ENCODE measurements at places on chromosomes 5 and 9. TPM values are rescaled to one million over a fixed set of nuclear protein-coding genes. Genes with fewer than 3 reads are reported as not detected.

DNA sequence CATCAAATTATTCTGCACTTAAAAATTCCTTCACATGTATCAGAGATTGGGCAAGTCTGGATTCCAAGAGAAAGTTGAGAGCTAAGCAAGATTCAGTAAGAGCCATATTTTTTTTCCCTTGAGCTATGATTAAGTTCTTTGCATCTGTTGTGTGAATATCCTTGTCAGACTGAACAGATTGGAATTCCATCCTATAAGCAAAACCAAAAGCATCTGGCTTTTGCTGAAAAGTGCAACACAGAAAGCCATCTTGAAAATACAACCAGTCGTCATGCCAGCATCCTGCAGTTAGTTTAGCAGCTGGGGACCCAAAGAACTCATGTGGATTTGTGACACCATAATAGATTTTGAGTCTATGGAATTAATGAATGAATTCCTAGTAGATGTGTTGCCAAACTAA is 316.9 kb downstream of the MTRR start:
- H3K4me1 ChIP-seq = no peaks in the 10 kb centered on the region
- no peak for DNase-seq
- no peaks in the 10 kb centered on the region for H3K36me3 ChIP-seq
- no peak overlapping the region for H3K27ac ChIP-seq

- peaks cover 4% of the 10 kb centered on the region for H3K36me3 ChIP-seq
- no peak for DNase-seq
- H3K4me3 ChIP-seq = no peak overlapping the region
- no peaks in the 10 kb centered on the region for H3K27me3 ChIP-seq
- H3K27ac ChIP-seq = no peak overlapping the region
- H3K4me1 ChIP-seq = peaks cover 1% of the 10 kb centered on the region
These were observed 157.9 kb upstream of the RASA1 start for GRCh38 chr5:87109746-87110145.

GRCh38 chr5:91632871-91633270 is 249.8 kb upstream of the ARRDC3 start:
- DNase-seq = no peak

DNA sequence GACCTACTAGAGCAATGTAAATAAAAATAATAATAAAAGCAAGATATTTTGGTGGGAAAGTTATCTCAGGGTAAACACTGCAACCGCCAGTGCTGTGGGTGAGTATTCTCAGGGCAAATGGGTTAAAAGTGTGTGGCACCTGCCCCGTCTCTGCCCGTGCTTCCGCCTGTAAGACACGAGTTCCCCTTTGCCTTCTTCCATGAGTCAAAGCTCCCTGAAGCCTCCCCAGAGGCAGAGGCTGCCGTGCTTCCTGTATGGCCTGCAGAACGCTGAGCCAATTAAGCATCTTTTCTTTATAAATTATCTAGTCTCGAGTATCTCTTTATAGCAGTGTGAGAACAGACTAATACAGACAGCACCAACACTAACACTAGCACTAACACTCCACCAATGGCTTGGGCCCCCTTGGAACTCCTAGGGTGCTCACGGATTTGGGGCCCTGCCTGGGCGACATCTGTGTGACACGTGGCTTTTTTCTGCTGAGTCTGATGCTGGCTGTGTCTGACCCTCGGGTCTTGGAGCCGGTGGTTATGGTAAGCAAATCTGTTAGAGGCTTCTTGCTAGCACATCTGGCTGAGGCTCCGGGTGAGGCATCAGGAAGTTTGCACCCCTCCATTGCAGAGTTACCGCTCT is 10.6 kb downstream of the PLEKHG4B start:
- no peaks in the 10 kb centered on the region for H3K4me1 ChIP-seq
- no peak for DNase-seq
- peaks cover 2% of the 10 kb centered on the region for H3K27me3 ChIP-seq
- H3K36me3 ChIP-seq = no peaks in the 10 kb centered on the region
- no peak overlapping the region for H3K27ac ChIP-seq
- no peak overlapping the region for H3K4me3 ChIP-seq

- H3K36me3 ChIP-seq = peaks cover 1% of the 10 kb centered on the region
- no peak for DNase-seq
These were observed 7.8 kb downstream of the ANGPTL2 start for GRCh38 chr9:127114606-127115005.

DNA sequence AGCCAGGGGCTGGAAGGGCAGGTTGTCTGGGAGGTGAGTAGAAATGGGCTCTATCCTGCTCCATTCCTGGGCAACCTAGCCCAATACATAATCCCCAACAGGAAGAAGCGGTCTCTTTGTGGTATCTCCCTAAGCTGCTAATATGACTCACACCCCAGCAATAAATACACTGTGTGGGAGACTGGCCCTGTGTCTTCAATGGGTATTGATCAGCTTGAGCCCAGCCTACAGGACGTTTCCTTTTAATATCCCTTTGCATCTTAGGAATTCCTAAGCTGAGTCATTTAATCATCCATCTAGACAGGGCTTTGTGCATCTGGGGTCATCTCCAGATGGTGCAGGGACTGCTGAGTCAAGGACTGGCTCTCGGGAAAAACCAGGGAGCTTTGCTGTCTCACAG is 207.0 kb upstream of the PANK3 start:
- no peak overlapping the region for H3K27ac ChIP-seq
- no peak for DNase-seq
- no peaks in the 10 kb centered on the region for H3K36me3 ChIP-seq
- no peak overlapping the region for H3K4me3 ChIP-seq

DNA sequence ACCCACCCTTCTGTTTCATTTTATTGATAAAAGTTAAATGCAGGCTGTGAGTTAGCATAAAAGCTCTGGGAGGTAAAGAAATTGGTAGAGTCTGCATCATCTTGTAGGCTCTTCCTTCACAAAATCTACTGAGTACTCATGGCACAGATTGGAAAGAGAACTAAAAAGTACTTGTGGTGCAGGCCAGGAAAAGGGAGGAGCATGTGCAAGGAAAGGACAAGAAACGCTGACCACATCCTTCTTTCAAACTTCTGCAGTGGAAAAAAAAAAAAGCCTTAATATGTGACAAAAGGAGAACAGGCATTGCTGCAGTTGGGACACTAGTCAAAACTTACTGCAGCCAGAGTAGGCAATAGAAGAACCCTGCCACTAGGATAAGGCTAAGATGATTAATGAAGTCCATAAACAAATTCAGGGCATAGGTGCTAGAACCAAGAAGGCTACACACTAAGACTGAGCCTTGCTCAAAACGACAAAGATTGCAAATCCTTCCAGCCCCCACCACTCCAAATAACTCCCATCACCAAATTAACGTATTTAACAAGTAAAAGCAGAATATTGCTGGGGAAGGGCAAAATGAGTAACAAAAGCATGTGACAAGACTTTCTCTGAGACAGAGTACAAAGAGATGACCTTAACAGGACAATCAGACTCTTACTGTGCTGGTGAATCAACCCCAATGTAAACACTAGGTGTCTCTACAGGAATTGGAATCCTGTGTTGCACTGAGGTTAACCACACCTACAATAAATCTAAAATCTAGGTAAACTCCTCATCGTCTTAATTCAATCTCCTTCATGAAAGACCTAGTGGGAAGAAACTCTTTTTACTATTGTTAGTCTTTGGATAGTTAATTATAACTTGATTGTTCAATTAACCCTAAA is 1024.8 kb downstream of the TLE1 start:
- no peak for DNase-seq
- H3K27me3 ChIP-seq = no peaks in the 10 kb centered on the region
- H3K36me3 ChIP-seq = no peaks in the 10 kb centered on the region

DNA sequence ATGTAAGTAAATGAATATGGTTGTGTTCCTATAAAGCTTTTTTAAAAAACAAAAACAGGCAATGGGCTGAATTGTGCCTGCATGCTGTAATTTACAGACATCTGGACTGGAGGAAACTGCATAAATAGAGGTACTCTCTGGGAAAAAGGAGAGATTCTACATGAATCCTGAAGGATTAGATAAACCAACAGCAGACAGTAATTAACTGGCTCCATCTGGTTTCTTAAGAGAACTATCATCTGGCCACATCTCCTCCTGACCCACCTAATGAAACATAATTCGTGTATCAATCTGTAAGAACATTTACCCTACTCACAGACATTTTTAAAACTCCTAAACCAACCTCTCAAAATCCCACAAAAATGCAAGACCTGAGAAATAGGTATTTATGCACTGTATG is 528.1 kb upstream of the ST8SIA4 start:
- no peaks in the 10 kb centered on the region for H3K4me1 ChIP-seq
- DNase-seq = no peak
- no peaks in the 10 kb centered on the region for H3K36me3 ChIP-seq
- H3K27ac ChIP-seq = no peak overlapping the region
- no peaks in the 10 kb centered on the region for H3K27me3 ChIP-seq

DNA sequence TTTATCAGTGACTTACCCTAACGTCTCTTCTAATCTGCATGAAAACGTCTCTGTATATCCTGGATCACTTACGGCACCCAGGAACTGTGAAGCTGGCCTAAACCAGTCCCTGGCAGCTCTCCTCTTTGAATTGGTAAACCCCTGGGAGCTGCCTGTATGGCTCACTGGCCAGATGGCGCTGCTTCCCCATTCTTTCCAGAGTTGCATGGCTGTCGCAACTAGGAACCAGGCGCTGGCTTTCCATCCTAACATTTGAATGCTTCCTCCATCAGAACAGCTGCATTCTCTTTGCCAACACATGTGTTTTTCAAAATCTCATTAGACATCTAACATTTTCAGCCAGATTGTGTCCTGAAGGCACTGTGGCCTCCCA is 8.0 kb upstream of the PCA3 start:
- no peak overlapping the region for H3K27ac ChIP-seq
- DNase-seq = no peak
- H3K4me1 ChIP-seq = no peaks in the 10 kb centered on the region
- no peak overlapping the region for H3K4me3 ChIP-seq
- peaks cover 2% of the 10 kb centered on the region for H3K27me3 ChIP-seq
- no peaks in the 10 kb centered on the region for H3K36me3 ChIP-seq

DNA sequence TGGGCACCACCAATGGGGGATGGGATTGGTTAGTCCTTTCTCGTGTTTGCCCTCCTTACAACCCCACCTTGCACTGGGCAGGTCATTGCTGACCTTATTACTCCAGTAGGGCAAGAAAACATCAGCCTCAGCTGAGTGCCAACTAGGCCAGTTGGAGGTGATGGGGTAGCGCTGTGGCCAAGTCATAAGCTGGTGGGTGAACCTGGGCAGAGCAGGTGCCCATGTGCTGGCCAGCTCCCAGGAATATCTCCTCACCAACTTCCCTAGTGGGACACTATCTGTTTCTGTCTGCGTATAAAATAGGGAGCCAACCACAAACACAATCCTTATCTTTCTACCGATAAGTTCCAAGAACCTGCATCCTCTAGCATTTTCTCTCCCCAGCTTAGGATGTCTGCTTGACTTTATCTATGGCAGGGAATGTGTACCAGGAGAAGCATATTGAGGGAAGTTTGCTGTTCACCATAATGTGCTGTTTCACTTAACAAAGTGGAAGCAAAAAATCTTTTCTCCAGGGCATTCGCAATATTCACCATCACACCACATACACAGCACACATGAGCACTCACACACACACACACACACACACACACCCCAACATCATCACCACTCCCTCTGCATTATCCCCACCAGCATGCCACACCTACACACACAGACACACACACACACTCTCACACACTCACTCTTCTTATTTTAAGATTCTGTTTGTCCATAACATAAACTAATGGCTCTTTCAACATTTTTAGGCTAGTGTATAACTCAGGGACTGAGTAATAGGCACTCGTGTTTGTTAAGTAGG is 390.0 kb downstream of the ENC1 start:
- H3K27ac ChIP-seq = no peak overlapping the region
- no peak for DNase-seq
- peaks cover 2% of the 10 kb centered on the region for H3K27me3 ChIP-seq
- H3K4me3 ChIP-seq = no peak overlapping the region
- H3K4me1 ChIP-seq = no peaks in the 10 kb centered on the region

DNA sequence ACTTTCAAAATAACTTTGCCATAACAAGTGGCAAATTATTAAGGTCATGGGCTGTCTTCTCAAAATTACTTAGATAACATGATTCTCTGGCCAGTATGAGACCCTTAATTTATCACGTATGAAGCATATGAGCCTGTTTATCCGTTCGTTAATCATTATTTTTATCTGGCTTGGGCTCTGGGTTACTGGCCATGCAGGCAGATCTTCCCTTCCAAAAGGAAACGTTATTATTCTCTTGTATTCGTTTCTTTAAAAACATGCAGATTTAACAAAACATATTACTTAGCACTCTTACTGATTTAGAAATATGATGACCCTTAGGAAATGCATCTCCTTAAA is 148.6 kb downstream of the DOCK8 start:
- DNase-seq = no peak
- H3K4me1 ChIP-seq = peaks cover 7% of the 10 kb centered on the region
- no peaks in the 10 kb centered on the region for H3K27me3 ChIP-seq
- no peak overlapping the region for H3K4me3 ChIP-seq

GRCh38 chr9:7479300-7479699 is 320.3 kb downstream of the DMAC1 start:
- no peak for DNase-seq
- H3K36me3 ChIP-seq = no peaks in the 10 kb centered on the region
- no peak overlapping the region for H3K27ac ChIP-seq
- H3K27me3 ChIP-seq = peaks cover 9% of the 10 kb centered on the region
- H3K4me3 ChIP-seq = no peak overlapping the region

The THBS4 gene
- total RNA-seq = 0.47 TPM

The OCLN gene
- 2.6 TPM for total RNA-seq

The TRIP13 gene
- 18.3 TPM for total RNA-seq
